ENCODE measurements at places on chromosomes 12 and 14. TPM values are rescaled to one million over a fixed set of nuclear protein-coding genes. Genes with fewer than 3 reads are reported as not detected.

RSRC2 gene
- total RNA-seq: 79.9 TPM

RNASE9 gene
- total RNA-seq: not detected

TAS2R42 gene
- not detected for total RNA-seq

ADCK1 gene
- 19.4 TPM for total RNA-seq

OSBPL8 gene
- total RNA-seq: 64.3 TPM

ERP27 gene
- not detected for total RNA-seq

MYF5 gene
- total RNA-seq: not detected

TROAP gene
- total RNA-seq: 0.36 TPM

IL22 gene
- total RNA-seq: not detected

CLEC2B gene
- 7.2 TPM for total RNA-seq

NGB gene
- 3.5 TPM for total RNA-seq

MGST1 gene
- 39.6 TPM for total RNA-seq

SLCO1B1 gene
- total RNA-seq: not detected

FRMD6 gene
- total RNA-seq: 54.2 TPM

Data from sigmoid colon (tissue), 7 donors.